Stimulated activated naive B cell treated with anti-CD40 and anti-IgM and Interleukin-4, amounts not matched to agents 10 μg/mL and 1 μg/mL and 100 μg/mL, for 72 hours (primary cell): ENCODE measurements at places on chromosomes 5 and 9.

DNA sequence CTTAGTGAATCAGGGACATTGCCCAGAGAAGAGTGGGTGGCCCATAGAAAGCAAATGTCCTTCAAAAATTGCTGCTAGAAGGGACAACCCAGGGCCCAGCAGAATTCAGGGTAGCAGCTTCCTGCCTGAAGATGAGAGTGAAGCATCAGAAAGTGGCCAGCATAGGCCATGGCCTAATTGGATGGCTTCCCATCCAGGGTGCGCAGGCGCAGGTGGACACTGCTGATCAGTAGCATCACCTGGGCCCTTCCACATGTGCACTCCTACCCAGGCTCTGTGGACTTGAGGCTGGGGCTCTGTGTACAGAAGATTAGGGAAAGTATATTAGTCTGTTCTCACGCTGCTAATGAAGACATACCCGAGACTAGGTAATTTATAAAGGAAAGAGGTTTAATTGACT is 58.6 kb upstream of the GARNL3 start:
- no peak for DNase-seq

DNA sequence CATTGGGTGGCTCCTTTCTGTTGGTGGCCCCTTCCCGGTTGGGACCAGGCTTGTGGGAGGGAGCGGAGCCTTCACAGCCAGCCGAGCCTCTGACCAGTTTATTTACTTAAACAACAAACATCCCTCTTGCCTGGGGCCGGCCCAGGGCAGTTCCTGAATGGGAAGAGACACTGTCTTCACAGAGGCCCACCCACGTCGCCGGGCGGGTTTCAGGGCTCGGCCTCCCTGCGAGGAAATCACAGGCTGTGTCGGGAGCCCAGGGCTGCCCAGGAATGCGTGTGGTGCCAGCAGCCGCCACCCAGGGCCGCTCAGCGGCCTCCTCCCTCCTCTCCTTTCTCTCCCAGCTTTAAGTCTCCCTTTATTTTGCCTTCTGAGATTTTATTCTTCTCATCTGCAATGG is 132.5 kb downstream of the HSD17B3 start:
- no peak for DNase-seq

DNA sequence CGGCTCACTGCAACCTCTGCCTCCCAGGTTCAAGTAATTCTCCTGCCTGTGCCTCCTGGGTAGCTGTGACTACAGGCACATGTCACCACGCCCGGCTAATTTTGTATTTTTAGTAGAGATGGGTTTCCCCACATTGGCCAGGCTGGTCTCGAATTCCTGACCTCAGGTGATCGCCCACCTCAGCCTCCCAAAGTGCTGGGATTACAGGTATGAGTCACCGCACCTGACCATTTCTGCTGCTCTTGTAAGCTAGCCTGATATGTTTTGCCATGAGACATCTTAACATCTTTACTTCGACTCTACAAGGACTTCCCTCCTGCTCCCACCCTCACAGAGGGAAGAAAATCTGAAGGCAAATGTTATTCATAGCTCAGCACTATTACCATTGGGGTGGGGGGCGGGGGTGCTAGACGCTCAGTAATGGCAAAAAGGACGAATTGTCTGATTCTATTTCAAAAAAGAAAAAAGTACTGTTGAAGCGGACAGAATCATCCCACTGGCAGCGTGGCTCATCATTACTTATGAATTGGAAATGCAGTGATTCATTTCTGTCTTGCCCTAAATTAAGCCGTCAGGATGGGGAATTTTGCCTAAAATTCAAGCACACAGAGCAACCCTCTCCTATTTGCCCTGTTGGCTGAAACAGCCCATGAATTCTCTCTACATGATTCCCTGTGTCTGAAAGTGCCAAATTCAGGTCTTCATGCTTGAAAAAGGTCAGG is 46.4 kb upstream of the WWC1 start:
- no peak for DNase-seq

DNA sequence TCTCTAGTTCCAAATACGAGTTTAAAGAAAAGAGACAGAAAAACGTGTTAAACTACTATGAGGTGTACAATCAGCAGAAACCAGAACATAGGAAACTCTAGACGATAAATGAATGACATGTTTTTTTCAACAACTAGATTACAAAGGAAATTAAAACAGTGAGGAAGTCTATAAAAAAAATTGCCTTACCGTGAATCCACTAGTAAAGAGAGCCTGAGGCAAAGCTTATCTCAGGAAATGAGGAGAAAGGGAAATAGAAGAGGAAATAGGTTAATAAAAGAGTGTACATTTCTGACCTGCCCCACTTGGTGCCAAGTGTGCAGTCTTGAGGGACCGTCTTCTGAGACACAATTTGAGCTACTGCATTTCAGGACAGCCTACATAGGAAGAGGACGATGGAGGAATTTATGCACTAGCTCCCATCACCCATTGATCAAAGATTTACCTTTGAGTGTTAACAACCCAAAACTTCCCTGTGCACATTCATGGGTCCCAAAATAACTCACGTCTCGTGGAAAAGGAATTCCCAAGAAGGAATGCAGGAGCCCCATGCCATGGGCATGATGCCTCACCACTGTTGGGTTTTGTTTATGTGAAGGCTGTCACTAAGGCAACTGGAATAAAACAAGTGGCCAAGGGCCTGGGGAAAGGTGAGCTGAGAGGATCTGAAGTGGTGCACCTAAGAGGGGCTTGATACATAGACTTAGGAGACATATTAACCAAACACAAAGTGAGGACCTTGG is 53.6 kb upstream of the SLC1A3 start:
- DNase-seq = no peak

DNA sequence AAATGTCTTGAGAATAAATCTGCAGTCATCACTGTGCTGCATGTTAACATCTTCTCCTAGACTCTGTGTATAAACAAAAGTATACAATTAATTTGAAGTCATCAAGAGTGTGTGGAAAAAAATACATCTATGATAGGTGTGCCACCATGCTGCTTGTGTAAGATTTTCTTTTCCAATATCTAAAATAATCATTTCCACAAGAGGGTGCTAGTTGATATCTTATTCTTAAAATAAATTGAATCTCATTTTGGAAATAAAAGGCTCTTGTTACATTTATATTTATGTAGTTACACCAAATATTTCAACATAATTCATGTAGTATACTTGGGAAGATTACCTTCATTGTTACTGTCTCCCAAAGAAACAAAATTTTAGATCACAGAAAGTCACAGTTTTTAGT is 14.1 kb upstream of the MOCS2 start:
- DNase-seq = no peak

GRCh38 chr5:175692235-175692995 is 34.5 kb downstream of the HRH2 start:
- DNase-seq = no peak

DNA sequence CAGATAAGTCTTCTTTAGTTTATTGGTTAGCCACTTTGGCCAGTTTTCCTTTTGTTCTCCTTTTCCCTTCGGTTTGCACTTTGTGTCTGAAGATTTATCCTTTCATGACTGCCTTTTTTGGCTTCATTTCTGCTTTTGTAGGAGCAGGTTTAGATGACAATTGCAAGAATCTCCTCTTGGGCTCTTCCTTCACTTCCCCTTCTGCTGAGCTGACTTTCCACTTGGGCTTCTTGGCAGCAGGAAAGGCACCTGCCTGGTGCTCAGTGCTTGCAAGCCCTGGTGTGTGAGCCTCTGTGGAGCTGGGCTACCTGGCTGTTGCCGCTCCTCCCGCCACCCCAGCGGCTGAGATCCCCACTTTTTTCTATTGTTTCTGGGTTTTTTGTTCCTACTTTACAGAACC is 7.3 kb downstream of the CCDC112 start:
- no peak for DNase-seq

DNA sequence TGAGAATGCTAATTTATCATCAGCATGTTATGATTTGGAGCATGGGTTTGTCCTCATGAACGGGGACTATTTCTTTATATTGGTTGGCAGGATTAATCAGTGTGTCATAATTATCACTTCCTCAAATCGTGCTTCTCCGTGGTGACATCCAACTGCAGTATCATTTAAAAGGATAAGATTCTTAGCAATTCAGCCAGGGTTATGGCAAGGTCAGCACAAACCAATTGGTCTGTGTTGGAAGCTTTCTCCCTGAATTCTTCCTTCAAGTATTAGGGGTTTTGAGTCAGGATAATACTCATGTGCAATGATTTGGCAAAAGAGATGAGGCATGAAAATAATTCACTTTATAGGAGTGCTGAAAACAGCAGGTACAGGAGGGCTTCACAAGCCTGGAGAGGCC is 5.5 kb upstream of the CAMLG start:
- DNase-seq = no peak

DNA sequence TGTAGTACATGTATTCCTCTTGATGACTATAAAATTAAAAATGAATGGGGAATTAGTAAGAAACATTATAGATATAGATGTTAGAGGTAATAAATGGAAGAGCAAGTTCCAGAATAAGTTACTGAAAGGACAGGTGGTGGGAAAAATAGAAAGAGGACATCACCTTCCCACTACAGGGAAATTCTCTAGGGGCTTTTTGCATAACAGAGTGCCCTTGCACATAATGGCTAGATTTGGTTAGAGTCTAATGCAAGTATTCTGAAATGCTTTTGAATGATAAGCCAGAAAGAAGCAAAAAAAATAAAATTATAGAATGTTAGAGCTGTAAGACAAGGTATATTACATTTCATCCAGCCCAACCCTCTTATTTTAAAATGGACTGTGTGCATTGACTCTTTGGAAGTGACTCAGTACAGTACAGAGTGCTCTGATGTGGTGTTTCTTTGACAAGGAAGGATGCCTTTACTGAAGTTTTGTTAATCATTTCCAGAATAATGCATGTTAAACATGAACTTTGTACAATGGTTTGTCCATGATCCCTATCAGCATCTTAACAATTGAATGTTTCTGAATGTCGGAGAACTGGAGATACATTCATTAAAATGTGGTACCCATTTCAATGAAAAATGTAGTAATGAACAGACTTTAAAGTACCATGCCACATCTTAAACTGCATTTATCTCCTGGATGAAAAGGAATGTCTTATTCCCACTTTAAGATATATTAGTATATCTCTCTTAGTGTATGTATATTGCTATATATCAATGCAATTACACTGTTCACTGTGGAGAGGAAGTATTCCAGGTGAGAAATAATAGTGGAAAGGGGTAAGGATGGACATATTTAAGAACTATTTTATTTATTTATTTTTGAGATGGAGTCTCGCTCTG is 391.1 kb downstream of the ADGRV1 start:
- DNase-seq = no peak

GRCh38 chr9:14098486-14099180 is 215.3 kb downstream of the NFIB start:
- DNase-seq = no peak

- DNase-seq = no peak
Observed at GRCh38 chr9:68798423-68798822, 93.4 kb downstream of the PIP5K1B start.

GRCh38 chr9:135173066-135173465 is 85.6 kb downstream of the OLFM1 start:
- no peak for DNase-seq

DNA sequence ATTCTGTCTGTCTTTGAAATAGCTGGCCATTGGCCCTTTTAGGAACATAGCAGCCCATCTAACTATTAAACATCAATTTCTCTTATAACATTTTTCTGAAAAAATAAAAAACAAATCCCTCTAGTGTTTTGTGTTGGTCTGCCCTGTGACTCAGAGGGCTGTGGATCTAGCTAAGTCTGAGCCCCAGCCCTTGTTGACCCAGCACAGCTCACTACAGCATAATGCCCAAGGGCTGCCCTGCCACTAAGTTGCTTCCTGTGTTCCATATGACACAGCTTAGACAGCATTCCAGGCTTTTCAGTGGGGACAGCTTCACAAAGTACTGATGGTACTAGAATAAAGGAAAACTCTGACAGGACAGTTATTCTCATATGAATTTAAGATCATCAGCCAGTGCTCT is 136.0 kb downstream of the SCAMP1 start:
- DNase-seq = no peak

- no peak for DNase-seq
Observed at GRCh38 chr5:1910861-1911772, 28.4 kb upstream of the IRX4 start.

DNA sequence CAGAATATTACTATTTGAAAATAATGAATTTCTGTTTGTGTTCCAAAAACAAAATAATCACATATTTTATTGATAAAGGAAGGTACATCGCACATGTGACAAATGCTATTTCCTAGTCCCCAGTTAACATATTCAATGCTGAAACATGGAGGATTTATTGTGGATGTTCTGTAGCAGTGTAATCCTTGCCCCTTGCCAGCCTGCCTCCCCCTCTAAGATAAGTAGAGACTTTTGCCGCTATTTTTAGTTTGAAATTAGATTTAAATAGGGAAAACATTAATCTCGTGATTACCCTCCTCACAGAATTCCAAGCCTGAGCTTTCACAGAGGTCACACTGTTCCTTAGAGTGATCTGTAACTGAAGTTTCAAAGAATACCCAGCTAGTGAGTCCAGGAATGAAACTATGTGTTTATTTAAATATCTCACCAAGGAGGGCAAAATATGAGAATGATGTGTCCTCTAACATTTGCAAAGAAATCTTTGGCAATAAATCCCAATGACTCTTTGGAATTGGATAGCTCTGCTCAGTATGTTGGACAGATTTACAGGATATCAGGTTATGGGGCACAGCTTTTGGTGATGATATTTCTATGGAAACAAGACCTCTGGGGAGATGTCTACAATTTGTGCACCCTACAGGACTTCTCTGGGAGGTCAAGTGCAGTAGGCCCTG is 17.3 kb downstream of the CTXN3 start:
- no peak for DNase-seq

DNA sequence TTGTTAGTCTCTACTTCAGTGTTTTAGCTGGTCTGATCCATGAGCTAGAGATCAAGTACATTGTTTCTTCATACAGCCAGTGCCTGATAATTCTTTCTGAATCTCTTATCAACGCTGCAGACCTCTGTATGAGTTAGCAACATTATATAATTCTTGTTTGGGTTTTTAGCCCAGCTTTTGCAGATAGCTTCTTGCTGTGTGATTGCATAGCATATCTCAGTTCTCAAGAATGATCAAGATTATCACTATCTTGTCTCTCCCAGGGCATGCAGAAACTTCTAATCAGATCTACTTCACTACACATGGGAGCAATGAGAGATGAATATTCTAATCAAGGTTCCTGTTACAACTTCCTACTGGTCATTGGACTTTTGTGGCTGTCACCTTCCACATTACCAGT is 158.3 kb downstream of the FAM174A start:
- DNase-seq = no peak

GRCh38 chr5:167232675-167233311 is 1058.7 kb upstream of the WWC1 start:
- no peak for DNase-seq

DNA sequence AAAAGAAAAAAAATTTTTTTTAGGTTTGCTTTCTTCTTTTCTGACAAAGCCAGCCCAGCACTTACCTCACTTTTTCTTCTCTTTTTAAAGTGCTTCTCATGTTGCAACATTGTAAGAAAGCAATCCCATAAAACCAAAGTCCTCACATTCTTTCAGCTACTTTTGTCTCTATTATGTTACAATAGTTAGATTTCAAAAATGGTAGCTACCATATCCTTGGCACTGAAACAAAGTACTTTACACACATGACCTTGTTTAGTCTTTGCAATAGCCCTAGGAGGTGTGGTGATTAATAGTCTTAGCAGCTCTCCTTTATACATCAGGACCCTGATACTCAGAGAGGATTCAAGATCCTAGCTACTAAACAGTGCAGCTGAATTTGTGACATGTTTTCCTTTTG is 23.5 kb upstream of the CARTPT start:
- no peak for DNase-seq
